Endothelial cell (in vitro differentiated cells): ENCODE measurements at places on chromosomes 5 and 9. TPM values are rescaled to one million over a fixed set of nuclear protein-coding genes. Genes with fewer than 3 reads are reported as not detected.
A peak's percentile ranks its signal among the peaks of the same experiment; 100 is the strongest.

DNA sequence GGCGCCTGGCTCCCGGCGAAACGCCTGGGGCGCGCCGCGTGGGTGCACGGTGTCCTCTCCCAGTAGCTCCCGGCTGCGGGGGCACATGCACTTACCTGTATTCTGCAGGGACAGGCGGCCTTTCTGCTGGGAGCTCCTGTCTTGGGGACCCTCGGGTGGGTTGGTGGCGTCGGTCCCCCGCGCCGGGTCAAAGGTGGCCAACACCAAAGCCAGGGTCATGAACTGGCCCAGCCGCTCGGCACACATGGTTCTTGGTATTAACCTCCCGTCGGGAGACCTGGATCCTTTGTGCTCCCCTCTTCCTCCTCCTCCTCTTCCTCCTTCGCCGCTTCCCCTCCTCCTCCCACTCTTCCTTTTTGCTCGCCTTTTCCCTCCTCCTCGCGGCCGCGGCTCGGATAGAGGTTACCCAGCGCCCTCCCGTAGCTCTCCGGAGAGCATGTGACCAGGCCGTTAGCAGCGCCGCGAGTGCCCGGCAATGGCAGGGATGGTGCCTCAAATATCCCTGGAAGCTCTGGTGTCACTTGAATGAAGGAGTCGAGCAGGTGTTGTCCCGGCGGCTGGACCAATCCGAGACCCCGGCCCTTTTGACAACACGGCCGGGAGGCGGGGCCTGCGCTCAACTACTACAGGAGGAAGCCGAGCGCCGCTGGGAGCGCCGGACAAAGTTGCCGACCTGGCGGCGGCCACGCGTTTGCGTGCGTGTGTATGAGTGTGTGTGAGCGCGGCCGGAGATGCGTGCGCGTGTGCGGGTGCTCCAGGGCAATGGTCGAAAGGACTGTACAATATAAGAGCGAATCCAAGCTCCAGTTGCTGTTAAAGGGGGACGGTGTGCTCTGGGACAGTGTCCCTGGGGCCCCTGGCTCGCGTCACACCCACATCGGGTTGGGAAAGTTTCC, at the start of gene STC2:
Gene STC2, minus strand, starts transcription at position 467 of the 896 bp plus-strand sequence. Its CDS starts 221 bp downstream, at position 246.
- H3K4me1 ChIP-seq, result peaks cover 41% of the 10 kb centered on the region
- DNase-seq, result peak; percentile 75
- H3K27me3 ChIP-seq, result peaks cover 13% of the 10 kb centered on the region
- H3K4me3 ChIP-seq, result peak within 1 kb of the TSS; percentile 93
- H3K36me3 ChIP-seq, result peaks cover 4% of the 10 kb centered on the region

DNA sequence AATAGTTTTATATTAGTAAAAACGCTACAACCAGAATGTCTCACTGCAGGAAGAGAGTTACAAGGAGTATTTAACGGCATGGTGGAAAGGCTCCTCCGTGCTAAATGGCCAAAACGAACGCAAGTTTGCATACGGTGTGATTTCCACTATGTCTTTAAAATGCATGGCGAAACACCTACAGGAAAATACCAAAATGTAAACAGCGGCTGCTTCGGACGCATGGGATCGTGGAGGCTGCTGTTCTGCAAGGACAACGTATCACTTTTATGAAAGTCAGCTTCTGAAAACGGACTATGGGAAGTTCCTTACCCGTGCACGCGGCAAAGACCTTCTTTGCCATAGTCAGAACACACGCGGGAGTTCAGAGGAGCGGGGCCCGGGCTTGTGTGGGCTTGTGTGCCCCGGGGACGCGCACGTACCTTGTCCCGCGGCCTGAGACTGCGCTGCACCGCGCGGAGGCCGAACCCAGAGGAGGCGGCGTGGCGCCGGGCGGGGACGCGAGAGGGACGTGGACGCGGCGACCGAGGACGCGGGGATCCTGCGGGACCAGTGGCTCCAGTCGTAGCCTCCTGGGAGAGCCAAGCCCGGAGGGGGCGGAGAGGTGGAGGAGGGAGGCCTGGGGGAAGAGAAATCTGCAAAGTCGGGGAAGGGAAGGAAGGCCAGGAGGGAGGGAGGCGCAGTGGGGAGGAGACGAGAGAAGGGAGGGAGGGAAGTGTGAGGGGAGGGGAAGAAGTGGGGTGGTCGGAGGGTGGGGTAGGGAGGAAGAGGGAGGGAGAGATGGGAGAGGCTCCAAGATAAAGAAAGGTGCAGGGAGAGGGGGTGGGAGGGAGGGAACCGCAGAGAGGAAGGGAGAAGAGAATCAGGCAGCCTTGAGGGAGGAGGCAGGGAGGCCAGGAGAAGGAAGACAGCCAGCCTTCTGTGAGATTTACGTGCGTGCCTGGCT, at the start of gene CMBL:
Gene CMBL, minus strand, starts transcription at position 697 of the 943 bp plus-strand sequence. CDS start 17,140 bp downstream, outside the sequence.
- H3K27ac ChIP-seq, result no peak within 1 kb of the TSS
- H3K4me3 ChIP-seq, result peak within 1 kb of the TSS; percentile 93
- peak; percentile 45 for DNase-seq
- H3K36me3 ChIP-seq, result peaks cover 3% of the 10 kb centered on the region
- H3K27me3 ChIP-seq, result peaks cover 12% of the 10 kb centered on the region

DNA sequence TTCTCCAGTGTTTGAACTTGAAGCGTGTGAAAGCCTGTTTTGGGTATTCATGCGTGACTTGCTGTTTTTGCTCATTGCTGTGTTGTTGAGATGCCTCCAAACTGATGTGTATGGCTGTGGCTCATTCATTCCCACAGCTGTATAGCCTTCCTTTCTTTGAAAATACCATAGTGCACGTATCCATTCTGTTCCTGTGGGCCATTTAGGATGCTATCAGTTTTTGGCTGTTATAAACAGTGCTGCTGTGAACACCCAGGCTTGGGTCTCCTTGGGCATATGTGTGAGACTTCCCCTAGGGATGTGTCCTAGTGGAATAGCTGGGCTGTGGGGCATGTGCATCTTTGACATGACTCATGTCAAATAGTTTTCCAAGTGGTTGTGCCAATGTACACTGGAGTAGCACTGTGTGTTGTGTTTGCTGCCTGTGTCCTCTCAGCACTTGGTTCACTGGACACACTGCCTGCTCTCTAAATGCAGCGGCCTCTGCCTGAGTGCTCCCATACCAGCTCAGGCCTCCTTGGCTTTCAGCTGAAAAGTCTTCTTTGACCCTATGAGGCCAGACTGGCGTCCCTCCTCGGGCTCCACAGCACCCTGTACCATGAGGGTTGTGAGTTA, 102.6 kb upstream of the TBC1D2 start:
- no peak for DNase-seq
- H3K4me1 ChIP-seq, result peaks cover 12% of the 10 kb centered on the region
- H3K27ac ChIP-seq, result no peak overlapping the region
- no peak overlapping the region for H3K4me3 ChIP-seq

DNA sequence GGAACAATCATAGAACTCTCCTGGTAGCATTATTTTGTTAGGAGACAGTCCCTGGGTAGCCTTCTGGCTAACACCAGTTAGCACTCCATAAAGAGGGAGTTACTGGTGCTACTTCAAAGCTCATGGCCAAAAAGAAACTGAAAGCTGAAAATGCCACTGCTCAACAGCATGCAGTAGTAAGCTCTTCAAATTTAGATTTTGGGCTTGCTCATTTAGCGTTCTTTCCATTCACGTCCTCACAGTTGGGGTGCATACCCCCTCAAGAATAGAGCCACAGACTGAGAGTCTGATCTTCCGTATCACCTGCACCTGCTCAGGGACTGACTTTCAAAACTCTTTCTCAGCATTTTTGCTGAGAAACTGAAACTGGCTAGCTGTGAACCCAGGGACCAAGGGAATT, 24.7 kb downstream of the NTRK2 start:
- no peaks in the 10 kb centered on the region for H3K4me1 ChIP-seq
- no peaks in the 10 kb centered on the region for H3K27me3 ChIP-seq
- H3K27ac ChIP-seq, result no peak overlapping the region

DNA sequence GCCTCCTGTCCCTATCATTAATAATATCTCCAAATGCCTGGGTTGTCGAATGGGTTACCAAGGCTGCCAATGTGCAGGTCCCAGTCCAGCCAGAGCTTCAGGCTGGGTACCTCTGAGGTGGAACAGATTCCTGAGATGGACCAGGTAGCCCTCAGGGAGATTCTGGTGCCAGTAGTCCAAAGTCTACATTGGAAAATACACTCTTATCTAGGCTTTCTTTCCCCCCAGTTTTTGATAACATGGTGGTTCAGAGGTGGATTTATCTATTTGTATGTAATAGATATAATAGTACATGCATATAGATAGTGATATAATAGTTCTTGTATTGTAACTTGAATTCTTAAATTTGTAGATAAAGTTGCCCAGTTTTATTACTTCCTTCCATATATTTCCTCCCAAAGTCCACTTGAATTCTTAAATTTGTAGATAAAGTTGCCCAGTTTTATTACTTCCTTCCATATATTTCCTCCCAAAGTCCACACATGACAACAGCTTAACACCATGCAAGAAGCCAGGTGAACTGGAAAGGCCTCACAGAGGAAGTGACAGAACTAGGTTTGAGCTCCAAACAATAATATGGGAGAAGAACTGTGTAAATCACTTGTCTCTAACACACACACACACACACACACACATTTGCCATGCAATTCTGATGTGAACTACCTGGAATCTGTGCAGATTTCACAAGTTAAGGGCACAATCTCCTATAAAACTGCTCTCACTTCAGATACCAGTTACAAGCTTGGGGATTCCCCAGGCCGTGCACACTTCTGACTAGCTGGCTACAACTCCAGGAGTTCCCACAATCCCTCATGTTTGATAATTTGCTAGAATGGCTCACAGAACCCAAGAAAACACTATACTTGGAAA, 30.7 kb upstream of the ERAP1 start:
- no peaks in the 10 kb centered on the region for H3K36me3 ChIP-seq
- peaks cover 8% of the 10 kb centered on the region for H3K4me1 ChIP-seq
- no peak overlapping the region for H3K4me3 ChIP-seq
- H3K27ac ChIP-seq, result no peak overlapping the region
- no peak for DNase-seq

DNA sequence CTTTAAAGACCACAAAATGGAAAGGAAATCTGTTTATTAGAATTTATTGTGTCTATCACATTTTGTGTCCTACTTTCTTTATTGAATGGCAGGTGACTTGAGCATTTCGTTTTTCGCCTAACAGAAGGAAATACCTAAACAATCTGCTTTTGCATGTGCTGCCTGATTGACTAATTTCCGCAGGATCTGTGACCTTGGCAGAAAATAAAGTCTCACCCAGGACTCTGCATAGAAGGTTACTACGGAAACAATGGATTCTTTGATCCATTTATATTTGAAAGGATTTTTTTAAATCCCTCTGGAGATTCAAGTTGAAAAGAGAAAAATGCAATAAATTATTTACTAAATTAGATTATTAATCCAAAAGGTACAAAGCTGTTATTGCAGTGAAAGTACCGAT, 61.0 kb upstream of the CAST start:
- H3K27ac ChIP-seq, result no peak overlapping the region
- DNase-seq, result no peak
- H3K4me1 ChIP-seq, result no peaks in the 10 kb centered on the region
- peaks cover 7% of the 10 kb centered on the region for H3K36me3 ChIP-seq
- H3K27me3 ChIP-seq, result peaks cover 3% of the 10 kb centered on the region
- no peak overlapping the region for H3K4me3 ChIP-seq

DNA sequence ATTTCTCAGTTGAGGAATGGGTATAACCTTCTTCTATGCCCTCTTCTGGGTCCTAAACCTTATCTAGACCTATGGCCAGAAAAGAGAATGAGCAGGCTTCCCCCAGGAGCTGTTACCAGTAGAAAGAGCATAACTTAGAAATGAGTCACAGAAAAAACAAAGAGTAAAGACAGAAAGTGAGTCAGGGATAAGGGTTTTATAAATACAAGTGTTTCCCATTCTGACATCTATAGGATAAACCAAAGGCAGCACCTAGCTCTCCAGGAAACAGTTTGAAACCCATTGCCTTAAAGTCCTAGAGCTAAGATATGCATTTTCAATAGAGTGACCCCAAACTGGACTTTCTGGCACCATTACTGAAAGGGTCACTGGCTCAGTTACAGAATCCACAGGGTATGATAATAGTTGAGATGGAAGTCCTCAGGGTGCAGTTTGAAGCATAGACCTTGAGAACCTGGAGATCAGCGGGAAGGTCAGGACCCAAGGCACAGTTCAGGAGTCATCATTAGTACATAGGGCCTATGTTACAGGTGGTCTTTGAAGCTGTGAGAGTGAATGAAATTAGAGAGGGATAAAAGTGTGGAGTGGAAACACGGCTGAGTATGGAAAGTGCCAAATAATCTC, 42.7 kb upstream of the LIFR start:
- H3K4me1 ChIP-seq, result peaks cover 76% of the 10 kb centered on the region
- H3K27me3 ChIP-seq, result peaks cover 9% of the 10 kb centered on the region
- no peak for DNase-seq

- H3K4me3 ChIP-seq, result no peak overlapping the region
- no peaks in the 10 kb centered on the region for H3K36me3 ChIP-seq
- H3K27me3 ChIP-seq, result peaks cover 1% of the 10 kb centered on the region
- peaks cover 4% of the 10 kb centered on the region for H3K4me1 ChIP-seq
- no peak overlapping the region for H3K27ac ChIP-seq
These were observed 72.7 kb upstream of the NEURL1B start for GRCh38 chr5:172568308-172568910.

- peaks cover 6% of the 10 kb centered on the region for H3K4me1 ChIP-seq
- no peak for DNase-seq
- H3K36me3 ChIP-seq, result no peaks in the 10 kb centered on the region
- no peak overlapping the region for H3K4me3 ChIP-seq
- H3K27me3 ChIP-seq, result no peaks in the 10 kb centered on the region
These were observed 34.6 kb downstream of the GADD45G start for GRCh38 chr9:89639367-89639795.

DNA sequence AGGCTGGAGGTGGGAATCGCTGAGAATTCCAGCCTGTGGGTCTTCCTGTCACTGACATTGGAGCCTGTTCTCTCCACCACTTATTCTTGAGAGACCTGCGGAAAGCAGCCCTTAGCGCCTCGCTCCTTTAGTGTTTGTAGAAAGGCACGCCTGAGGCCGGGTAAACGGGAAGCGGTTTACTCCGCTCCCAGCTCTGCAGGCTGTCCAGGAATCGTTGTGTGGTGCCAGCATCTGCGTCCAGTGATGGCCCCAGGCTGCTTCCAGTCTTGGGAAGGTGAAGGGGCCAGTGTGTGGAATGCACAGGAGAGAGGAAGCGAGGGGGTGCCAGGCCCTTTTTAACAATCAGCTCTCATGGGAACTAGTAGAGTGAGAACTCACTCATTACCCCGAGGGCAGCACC, 44.6 kb upstream of the FCN2 start:
- DNase-seq, result no peak
- H3K36me3 ChIP-seq, result no peaks in the 10 kb centered on the region
- no peak overlapping the region for H3K27ac ChIP-seq
- H3K4me3 ChIP-seq, result no peak overlapping the region
- no peaks in the 10 kb centered on the region for H3K27me3 ChIP-seq

GRCh38 chr9:95132366-95133324, 184.9 kb downstream of the FANCC start:
- no peak for DNase-seq
- H3K36me3 ChIP-seq, result peaks cover 4% of the 10 kb centered on the region
- H3K4me3 ChIP-seq, result no peak overlapping the region
- peaks cover 16% of the 10 kb centered on the region for H3K4me1 ChIP-seq
- no peaks in the 10 kb centered on the region for H3K27me3 ChIP-seq
- H3K27ac ChIP-seq, result no peak overlapping the region

GRCh38 chr5:79842006-79842881, 148.8 kb downstream of the MTX3 start:
- DNase-seq, result no peak
- peak overlapping the region; percentile 20 for H3K27ac ChIP-seq
- no peak overlapping the region for H3K4me3 ChIP-seq
- peaks cover 30% of the 10 kb centered on the region for H3K4me1 ChIP-seq

GRCh38 chr5:109885205-109885604, 195.5 kb downstream of the MAN2A1 start:
- no peak overlapping the region for H3K27ac ChIP-seq
- no peak overlapping the region for H3K4me3 ChIP-seq
- no peak for DNase-seq

GRCh38 chr5:158014372-158014771, 155.4 kb upstream of the CLINT1 start:
- H3K4me3 ChIP-seq, result no peak overlapping the region
- no peak for DNase-seq
- no peak overlapping the region for H3K27ac ChIP-seq
- H3K36me3 ChIP-seq, result no peaks in the 10 kb centered on the region

The MCTP1 gene
- 2.2 TPM for total RNA-seq

The PTPRD gene
- total RNA-seq, result 47.8 TPM

The KIAA0825 gene
- 2.0 TPM for total RNA-seq

The TAF11L10 gene
- total RNA-seq, result not detected
